Spinal cord (tissue), 10 donors: ENCODE measurements at places on chromosomes 6 and 20.

DNA sequence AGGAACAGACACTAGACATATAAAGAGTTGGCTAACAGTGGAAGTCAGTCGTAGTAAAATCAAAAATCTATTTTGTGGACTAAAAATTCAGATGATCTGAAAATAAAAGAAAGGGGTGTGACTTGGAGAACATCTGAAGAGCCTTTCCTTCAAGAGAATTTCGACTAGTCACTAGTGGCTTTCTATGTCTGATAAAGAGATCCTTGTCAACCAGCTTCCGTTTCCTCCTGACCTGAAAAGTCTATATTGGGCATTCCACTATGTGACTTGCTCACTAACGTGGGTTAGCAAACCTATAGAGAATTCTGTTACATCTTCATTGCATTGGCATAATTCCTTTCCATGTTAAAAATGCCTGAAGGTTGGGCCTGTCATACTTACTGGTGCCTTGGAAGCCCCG, 25.9 kb downstream of the TRAF3IP2 start:
- no peak for DNase-seq

- no peak for DNase-seq
Observed at GRCh38 chr6:35275744-35276260, 16.3 kb downstream of the ZNF76 start.

- DNase-seq, result no peak
Observed at GRCh38 chr6:40406175-40406574, 181.0 kb downstream of the LRFN2 start.

DNA sequence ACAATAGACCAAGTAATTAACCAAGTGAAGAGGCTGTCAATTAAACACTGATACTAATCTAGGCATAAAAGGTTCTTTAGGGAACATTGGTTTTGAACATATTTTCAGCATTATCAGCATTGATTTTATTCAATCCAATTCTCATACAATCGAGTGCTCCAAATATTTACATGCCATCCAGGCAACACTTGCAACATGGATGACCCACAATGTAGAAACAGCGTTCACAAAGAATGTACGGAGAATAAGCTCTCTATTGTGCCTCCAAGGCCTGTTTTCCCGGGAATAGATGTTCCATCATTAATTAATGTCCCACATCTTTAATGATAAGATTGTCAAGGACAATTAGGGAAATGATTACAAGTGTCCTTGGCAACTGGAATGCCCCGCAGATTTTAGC, 117.4 kb downstream of the RFX6 start:
- peak; percentile 14 for DNase-seq

- no peak for DNase-seq
Observed at GRCh38 chr20:29874476-29875202, 1382.8 kb upstream of the DEFB115 start.

- DNase-seq, result no peak
Observed at GRCh38 chr6:137919837-137920730, 53.0 kb downstream of the TNFAIP3 start.

- peak; percentile 79 for DNase-seq
Observed at GRCh38 chr6:89079511-89080234, 878 bp upstream of the PNRC1 start.
